ENCODE measurements at places on chromosomes 13 and 19.

GRCh38 chr13:30676672-30677071, 58.7 kb upstream of the ALOX5AP start:
- DNase-seq, result peak; percentile 12

GRCh38 chr19:42086188-42086736, 10.3 kb downstream of the ZNF574 start:
- no peak for DNase-seq

- no peak for DNase-seq
Measured at GRCh38 chr13:57815600-57815999, 184.1 kb downstream of the PCDH17 start.

GRCh38 chr19:12847159-12848139, 9.1 kb downstream of the MAST1 start:
- peak; percentile 93 for DNase-seq

- DNase-seq, result no peak
Measured at GRCh38 chr19:2214251-2214650, 21.9 kb downstream of the PLEKHJ1 start.

- DNase-seq, result peak; percentile 22
Measured at GRCh38 chr13:49733181-49733951, 42.1 kb upstream of the EBPL start.

- DNase-seq, result no peak
Measured at GRCh38 chr13:65149687-65150086, 2080.4 kb downstream of the PCDH9 start.

- DNase-seq, result no peak
Measured at GRCh38 chr13:49295244-49295643, 47.5 kb downstream of the CDADC1 start.

DNA sequence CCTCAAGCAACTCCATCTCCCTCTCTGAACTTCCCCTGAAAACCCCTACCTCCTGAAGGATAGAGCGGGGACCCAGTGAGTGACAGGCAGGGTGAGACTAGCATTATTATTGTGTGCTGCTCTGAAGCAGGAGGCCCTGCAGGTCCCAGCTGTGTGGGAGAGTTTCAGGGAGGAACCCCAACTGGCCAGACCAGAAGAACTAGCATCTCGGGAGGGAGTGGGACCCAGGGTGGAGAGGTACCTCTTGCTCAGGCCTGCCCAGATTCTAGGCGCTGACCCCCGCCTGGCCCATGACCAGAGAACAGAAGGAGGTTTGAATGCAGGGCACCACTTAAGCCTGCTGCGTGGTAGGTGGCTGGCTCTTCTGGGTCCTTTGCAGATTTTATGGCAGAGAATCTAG, 5.7 kb upstream of the LYPD3 start:
- DNase-seq, result no peak

GRCh38 chr19:18020212-18021085, 12.5 kb downstream of the ARRDC2 start:
- DNase-seq, result peak; percentile 49

DNA sequence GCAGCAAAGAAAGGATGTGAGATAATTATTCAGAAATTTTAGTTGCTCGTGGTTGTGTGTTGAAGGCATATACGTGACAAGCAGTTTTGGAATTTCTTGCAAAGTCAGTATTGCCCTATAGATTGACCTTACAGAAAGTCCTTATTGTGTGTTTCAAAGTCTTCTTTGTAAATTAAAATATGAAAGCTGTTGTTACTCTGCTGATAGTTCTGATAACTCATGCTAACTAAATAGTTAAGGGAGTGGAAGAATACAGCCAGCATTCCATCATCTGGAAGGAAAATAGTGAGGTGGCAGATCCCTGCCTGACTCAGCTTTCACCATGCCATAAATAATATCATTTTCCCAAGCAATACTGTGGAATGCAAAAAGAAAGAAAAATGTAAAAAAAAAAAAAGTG, 27.2 kb downstream of the WASF3 start:
- peak; percentile 15 for DNase-seq

DNA sequence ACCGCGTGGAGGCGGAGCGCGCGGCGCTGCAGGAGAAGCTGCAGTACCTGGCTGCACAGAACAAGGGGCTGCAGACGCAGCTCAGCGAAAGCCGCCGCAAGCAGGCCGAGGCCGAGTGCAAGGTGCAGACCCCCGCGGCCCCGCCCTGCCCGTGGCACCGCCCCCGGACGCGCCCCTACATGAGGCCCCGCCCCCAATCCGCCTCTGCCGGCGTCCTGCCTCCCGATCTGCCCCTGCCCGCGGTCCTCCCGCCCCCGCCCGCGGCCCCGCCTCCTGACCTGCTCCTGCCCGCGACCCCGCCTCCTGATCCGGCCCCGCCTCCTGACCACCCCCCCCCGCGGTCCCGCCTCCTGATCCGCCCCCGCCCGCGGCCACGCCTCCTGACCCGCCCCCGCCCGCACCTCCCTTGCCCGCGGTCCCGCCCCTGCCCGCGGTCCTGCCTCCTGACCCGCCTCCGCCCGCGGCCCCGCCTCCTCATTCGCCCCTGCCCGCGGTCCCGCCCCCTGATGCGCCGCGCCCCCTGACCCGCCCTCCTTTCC, 11.7 kb downstream of the PRR36 start:
- peak; percentile 93 for DNase-seq

- no peak for DNase-seq
Measured at GRCh38 chr13:93984052-93984451, 495.4 kb downstream of the DCT start.

GRCh38 chr13:58004751-58005150, 373.2 kb downstream of the PCDH17 start:
- no peak for DNase-seq

GRCh38 chr19:33740811-33741396, 55.8 kb upstream of the KCTD15 start:
- peak; percentile 80 for DNase-seq

- no peak for DNase-seq
Measured at GRCh38 chr13:46556418-46556779, 3.4 kb downstream of the LRCH1 start.

GRCh38 chr13:31377946-31378345, 178.2 kb downstream of the B3GLCT start:
- DNase-seq, result no peak

DNA sequence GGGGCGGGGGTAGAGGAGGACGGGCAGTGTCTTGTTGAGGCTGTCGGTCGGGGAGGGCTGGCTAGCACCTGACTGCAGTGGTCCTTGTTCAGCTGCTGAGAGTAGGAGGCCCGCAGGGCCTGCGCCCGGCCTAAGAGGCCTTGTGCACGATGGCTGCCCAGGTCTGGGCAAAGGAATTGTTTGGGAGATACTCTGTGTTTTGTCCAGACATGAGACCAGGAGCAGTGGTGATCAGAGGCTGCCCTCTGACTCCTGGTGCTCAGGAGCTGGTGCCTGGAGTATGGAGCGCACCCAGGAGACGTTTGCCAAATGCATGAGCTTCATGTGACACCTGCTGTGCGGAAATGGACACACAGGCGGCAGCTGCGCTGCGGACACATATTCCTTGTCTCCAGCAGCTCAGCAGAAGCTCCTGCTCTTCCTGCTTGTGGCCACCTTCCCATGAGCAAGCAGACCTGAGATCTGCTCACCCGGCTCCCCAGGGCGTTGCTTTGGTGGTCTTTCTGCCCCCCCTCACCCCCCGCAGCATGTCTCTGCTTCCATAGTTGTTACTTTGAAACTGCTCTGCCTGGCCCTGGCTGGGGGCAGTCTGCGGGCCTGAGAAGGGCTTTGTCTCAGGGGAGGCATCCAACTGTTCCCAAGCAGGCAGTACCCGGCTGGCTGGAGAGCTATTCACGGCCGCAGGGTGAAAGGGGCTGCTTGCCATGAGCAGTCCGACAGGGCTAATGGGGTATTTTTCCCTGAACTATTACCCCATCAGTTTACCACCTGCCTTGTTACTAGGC, 163.9 kb downstream of the TEX29 start:
- no peak for DNase-seq

DNA sequence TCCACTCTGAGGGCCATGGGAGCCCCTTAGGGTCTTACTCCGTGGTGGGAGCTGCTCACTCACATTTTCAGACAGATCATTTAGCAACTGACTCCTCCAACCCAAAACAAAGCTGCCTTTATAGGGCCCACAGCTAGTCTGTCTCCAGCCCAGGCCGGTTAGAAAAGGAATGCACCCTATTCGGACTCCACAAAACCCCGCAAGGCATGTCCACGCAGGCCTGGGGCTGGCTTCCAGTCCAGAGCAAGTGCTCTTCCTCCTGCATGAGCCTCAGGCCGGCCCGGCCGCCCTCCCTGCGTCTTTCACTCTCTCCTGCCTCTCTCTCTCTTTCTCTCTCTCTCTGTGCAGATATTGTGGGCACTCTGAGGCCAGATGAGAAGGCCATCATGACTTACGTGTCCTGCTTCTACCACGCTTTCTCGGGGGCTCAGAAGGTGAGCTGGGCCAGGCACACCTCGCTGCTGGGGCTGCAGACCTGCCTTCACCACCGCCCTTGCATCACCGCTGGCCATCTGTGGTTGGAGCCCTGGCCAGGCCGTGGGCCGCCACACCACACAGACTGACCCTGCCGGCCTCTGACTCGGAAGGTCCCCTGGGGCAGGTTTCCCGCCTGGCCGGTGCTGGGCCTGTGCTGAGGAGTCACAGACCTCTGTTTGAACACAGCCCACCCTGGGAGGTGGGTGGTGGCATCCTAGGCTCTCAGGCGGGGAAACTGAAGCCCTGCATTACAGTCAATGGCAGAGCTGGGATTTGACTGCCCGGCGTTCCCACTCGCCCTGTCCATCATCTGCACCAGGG, 33.1 kb downstream of the CAPN12 start:
- no peak for DNase-seq

DNA sequence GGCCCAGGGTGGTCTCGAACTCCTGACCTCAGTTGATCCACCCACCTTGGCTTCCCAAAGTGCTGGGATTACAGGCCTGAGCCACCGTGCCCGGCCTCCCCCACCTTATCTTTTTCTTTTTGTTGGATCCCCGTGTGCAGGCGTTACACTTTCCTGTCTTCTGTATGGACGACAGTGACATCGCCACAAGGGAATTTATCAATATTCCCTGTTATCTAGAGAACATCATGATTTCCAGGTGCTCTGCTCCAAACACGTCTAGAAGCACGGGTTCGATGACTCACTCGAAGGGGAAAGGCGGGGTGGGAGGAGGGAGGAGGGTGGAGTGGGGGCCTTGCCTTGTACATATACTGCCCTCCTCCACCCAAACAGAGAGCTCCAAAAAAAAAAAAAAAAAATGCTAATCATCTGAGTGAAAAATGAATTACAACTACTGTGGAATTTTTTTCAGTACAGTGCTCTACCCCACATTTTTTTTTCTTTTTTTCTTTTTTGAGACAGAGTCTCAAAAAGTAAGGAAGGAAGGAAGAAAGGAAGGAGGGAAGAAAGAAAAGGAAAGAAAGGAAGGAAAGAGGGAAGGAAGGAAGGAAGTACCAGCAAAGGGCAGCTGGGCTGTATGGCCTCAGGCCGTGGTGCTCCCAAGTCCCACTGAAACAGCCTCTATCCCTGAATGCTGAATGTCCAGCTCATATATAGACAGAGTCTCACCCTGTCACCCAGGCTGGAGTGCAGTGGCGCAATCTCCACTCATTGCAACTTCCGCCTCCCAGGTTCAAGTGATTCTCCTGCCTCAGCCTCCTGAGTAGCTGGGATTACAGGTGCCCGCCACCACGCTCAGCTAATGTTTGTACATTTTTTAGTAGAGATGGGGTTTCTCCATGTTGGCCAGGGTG, 36.8 kb downstream of the INSR start:
- peak; percentile 93 for DNase-seq

DNA sequence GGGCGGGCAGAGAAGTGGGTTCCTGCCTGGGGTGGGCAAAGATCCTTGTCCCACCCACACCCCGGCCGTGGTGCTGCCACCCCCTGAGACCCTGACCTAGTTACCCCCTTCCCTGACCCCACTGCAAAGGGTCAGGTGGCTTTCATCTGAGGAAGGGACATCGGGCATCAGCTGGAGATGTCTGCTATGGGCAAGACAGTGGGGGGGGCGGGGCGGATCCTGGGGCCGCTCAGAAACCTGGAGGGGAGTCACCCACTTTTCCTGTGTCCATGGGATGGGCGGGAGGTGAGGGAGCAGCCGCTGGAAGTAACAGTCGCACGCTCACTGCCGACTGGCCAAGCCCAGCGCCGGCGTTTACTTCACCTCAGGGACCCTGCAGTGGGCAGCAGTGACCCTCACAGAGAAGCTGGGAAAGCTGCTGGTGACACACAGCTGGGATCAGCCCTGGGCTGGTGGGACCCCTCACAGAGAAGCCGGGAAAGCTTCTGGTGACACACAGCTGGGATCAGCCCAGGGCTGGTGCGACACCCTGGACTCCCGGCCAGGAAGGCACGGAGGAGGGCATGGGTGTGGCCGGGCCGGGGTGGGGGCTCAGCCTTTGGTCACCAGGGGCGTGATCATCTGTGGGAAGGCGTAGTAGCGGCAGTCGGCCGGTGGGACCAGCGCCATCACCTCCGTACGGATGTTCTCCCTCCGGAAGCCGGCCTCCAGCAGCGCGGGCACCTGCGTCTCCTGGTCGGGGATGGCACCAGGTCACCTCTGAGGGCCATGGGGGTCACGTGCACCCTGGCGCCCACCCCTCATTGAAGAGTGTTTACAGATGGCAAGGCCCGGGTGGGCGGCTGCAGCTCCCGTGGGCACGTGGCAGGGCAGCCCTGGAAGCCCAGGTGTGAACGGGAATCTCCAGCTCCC, 4.3 kb downstream of the GAMT start:
- DNase-seq, result no peak

DNA sequence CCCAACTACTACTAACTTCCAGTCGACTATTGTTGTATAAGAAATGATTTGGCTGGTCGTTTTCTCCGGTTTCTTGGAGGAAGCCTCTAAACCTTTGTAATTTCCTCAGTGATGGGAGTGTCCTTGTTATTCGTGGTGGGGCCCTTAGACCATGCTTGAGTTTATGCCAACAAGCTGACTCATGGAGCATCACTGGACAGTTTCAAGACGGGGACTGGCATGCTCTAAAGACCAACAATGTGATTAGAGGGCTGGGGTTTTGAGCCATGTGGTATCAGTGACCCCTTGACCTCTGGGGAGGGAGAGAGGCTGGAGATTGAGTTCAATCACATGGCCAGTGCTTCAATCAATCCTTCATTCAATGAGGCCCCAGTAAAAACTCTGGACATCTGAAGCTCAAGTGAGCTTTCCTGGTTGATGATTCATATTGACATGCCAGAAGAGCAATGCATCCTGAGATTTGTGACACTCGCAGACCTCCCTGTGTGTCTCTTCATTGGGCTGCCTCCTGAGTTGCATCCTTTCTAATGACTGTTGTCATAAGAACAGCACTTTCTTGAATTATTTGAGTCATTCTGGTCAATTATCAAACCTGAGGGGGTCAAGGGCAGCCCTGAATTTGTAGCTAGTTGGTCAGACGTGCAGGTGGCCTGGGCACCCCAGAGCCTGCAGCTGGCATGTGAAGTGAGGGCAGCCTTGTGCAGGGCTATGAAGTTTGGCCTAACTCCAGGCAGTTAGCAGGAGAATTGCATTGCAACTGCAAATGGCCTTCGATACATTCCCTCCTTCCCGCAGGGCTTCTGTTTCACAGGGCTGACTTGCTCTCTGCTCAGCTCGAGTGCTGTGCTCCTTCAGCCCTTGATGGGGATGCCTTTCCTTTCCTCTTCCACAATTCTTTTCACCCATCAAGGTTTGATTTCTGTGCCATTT, 246.5 kb downstream of the FGF9 start:
- DNase-seq, result no peak

- peak; percentile 68 for DNase-seq
Measured at GRCh38 chr19:17555929-17556813, 722 bp downstream of the COLGALT1 start.
